Fibroblast of skin of abdomen (primary cell): ENCODE measurements at places on chromosomes 7 and 10.

GRCh38 chr7:132520591-132521280, 55.5 kb downstream of the PLXNA4 start:
- DNase-seq, result no peak

DNA sequence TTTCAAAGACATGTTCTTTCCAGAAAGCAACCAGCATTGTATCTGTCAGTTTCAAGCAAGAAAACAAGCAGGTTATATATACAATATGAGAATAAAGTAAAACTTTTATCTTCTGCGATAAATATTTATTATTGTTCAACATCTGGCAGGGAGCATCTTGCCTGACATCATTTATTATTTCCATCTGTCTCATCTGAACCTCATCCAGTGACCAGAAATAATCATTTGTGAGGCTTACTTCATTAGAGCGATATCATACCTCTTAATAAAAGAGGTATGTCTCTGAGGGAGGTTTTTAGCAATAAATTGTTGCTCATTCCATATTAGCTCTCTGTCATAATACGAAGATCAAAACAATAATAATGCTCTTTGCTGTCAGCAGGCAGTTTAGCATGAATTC, 226.1 kb downstream of the CDC14C start:
- DNase-seq, result no peak

- no peak for DNase-seq
These were observed 868.1 kb downstream of the XPNPEP1 start for GRCh38 chr10:109055243-109055642.

GRCh38 chr10:86899670-86900276, 57.6 kb downstream of the MMRN2 start:
- DNase-seq, result peak; percentile 60

GRCh38 chr10:42998481-42999384, 78.1 kb upstream of the RET start:
- no peak for DNase-seq

- DNase-seq, result no peak
These were observed 39.6 kb upstream of the CABCOCO1 start for GRCh38 chr10:61623161-61623560.

- DNase-seq, result no peak
These were observed 48.4 kb upstream of the GNA12 start for GRCh38 chr7:2892549-2892948.

DNA sequence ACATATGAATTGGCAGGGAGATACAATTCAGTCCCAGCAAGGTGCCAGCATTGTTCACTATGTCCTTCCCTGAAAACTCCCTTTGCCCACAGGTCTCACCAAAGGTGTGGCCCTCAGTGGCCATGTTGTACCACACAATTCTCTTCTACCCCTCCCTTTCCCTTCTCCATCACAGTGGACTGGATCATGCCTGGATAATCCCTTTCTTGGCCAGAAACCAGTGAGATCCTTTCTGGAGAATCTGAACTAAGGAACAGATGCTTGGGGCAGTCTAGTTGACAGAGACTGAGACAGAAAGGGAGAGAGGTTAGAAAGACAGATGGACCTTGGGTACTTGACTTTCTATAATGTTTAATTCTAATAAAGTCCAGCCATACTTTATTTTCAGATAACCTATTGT, 9.5 kb downstream of the NMT2 start:
- no peak for DNase-seq

DNA sequence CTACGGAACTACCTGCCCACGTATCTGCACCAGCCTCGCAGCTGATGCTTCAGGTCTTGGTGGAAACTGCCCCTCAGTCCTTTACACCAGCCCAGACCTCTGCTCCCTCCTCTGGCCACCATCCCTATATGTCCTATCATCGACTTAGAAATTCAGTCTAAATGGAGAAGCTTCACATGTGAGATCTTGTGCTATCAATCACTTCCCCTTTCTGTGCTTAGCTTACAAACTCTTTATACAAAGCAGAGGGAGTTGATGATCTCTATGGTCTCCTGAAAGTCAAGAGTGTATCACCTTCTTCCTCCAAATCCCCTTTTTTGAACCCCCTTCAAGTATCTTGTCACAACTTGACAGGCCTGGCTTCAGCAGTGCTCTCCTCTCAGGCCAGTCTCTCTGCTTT, 30.7 kb downstream of the ZNF777 start:
- no peak for DNase-seq

DNA sequence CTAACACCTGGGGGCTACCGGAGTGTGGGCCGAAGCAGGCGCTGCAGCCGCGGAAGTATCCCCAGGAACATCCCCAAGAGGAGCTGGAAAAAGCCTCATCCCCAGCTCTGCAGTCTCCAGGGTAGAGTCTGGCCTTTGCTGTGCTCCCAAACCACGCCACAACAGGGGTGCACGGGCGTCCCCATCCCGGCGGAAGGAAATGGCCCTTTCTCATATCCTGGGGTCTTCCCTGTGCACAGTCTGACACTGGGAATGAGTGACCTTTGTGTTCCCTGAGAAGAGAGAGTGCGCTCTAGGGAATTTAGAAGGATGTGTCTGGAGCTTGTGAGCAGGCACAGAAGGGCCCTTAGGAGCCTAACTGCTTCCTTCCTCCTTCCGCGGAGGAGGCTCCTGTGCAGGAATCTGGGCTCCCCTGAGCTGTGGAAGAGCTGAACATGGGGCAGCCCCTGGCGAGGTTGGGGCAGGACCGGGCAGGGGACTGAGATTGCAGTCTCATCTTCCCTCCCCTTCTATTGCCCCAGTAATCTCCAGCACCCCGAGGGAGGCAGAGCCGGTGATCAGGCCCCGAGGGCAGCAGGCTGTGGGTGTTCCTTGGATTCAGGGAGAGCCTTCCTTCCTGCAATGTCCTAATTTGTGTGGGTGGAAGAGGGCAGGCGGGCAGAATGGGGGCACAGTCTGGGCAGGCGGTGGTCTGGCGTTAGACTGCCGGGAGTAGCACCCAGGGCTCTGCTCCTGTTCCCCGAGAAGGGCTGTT, 1.3 kb downstream of the REPIN1 start:
- no peak for DNase-seq
